Stimulated activated CD8-positive, alpha-beta memory T cell treated with anti-CD3 and anti-CD28 coated beads, Interleukin-15, amount 100 ng/mL, for 4 hours (primary cell): ENCODE measurements at places on chromosomes 13 and 19.

DNA sequence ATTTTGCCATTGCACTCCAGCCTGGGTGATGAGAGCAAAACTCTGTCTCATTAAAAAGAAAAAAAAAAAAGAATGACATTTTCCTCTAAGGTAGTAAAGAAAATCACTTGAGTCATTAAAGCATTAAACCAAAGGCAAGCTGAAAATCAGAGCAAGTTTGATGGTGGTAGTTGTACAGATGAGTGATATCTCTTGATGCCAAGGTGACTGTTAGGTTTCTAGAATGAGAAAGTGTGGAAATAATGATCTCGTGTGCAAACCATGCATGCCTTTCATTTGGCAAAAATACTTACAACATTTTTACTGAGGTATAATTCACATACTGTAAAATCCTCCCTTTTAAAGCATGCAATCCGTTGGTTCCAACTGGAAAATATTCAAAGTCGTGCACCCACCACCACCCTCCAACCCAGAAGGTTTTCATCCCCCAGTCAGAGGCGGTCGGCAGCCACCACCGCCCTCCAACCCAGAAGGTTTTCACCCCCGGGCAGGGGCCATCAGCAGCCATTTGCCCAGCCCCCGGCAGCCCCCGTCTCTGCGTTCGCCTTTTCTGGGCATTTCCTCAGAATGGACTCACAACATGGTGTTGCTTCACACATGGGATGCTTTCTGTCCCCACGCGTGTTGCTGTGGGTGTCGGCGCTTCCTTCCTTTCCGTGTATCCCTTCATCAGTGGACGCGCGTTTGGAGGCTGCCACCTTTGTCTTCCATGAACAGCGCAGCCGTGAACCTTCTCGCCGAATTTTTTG is 90.2 kb downstream of the ATP11A start:
- DNase-seq, result no peak

- no peak for DNase-seq
These were observed 25.6 kb upstream of the CABP5 start for GRCh38 chr19:48069435-48069834.

GRCh38 chr19:33194886-33195644 is 935 bp downstream of the LRP3 start:
- DNase-seq, result no peak

- DNase-seq, result no peak
These were observed 31.8 kb downstream of the PIP5K1C start for GRCh38 chr19:3668331-3669081.

DNA sequence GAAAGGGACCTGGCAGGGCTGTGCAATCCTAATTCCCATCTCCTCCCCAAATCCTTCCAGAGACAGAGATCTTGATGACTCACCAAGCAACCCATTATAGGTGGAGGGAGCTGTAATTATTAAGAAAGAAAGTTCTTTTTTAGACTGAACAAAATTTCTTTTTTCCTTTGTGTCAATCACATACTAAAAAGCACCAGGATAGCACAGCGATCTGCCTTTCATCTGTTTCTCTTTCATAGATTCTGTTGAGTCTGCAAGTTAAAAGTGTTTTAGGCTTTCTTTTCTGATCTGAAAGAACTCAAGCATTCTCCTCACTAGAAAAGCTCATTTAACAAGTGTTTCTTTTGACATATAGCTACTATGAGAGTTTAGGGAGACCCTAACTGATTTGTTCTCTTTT is 222.8 kb downstream of the DCT start:
- DNase-seq, result no peak

GRCh38 chr13:51862957-51863356 is 1.2 kb downstream of the CCDC70 start:
- no peak for DNase-seq

GRCh38 chr19:3470500-3471128 is 9.7 kb downstream of the SMIM24 start:
- DNase-seq, result no peak

GRCh38 chr19:33459222-33460090 is 62.1 kb downstream of the PEPD start:
- no peak for DNase-seq

DNA sequence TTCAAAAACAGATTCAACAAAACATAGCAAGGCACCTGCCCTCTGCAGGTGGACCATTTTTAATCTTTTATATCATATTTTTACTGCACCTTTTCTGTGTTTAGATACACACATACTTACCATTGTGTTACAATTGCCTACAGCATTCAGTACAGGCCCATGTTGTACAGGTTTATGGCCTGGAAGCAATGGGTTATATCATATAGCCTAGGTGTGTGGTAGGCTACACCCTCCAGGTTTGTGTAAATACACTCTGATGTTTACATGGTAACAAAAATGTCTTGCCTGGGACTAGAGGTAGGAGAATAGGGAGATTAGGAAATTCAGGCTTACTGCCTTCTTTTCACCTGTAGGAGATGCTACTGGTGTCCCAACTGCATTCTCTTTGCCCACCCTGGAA is 8.2 kb upstream of the UBAC2 start:
- DNase-seq, result no peak

GRCh38 chr13:94020426-94020825 is 459.1 kb downstream of the DCT start:
- DNase-seq, result no peak

GRCh38 chr13:94330552-94331071 is 148.9 kb downstream of the DCT start:
- no peak for DNase-seq

GRCh38 chr13:86269511-86269910 is 470.3 kb upstream of the SLITRK6 start:
- no peak for DNase-seq
